Ammon's horn (tissue), 1 donor: ENCODE measurements at places on chromosomes 12 and 14.

- no peak for DNase-seq
Observed at GRCh38 chr14:78142998-78143397, 27.2 kb upstream of the NRXN3 start.

DNA sequence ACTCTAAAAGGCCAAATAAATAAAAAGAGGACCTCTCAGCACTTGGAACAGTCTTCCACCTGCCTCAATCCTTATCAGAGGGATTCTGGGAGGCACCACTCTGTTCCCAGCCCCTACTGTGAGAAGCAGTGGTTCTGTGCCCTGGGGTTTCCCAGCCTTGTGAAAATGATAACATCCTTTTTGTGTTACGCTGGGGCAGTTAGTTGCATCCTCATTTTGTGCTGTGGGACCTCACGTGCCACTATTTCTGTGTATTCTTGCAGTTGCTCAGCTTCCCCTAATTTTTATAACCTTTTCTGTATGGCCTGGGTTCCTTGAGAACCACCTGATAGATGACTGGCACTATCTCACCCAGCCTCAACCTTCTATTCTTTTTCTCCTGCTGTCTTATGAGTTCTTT, 10.8 kb upstream of the CMA1 start:
- no peak for DNase-seq

DNA sequence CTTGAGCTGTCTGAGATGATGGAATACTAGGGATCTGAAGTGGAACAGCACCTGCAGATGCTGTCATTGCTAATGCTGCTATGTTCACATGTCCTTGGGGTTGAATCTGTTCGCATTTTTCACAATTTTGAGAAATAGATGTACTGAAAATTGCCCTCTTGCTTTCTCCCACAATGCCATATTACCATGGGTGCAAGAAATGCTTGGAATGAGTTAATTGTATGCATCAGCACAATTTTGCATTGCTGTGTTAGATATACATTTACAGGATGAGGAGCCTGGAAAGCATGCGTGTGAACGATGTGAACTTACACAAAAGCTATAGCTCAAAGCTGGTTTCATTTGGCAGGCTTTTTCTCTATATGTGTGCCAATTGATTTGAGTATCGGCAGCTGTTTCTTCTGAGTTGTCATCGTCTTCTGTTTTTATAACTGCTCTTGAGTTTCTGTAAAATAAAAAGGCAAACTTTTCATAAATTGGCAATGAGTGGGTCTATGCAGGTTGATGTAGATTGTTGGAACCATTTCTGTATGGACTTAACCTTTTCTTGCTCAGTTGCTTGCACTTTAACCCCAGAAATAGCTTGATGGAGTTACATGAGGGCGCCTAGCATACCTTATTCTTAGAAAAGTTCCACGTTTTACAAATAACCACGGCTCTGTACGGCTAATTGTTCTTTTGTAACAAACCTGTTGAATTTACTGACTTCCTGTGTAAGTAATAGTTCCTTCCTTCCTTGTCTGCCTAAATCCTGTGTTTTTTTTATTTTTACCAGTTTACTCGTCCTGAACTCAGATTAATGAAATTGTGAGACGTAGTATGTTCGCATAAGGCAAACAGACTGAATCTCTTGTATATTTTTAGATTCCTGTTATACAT, 105.9 kb downstream of the FGD4 start:
- no peak for DNase-seq

DNA sequence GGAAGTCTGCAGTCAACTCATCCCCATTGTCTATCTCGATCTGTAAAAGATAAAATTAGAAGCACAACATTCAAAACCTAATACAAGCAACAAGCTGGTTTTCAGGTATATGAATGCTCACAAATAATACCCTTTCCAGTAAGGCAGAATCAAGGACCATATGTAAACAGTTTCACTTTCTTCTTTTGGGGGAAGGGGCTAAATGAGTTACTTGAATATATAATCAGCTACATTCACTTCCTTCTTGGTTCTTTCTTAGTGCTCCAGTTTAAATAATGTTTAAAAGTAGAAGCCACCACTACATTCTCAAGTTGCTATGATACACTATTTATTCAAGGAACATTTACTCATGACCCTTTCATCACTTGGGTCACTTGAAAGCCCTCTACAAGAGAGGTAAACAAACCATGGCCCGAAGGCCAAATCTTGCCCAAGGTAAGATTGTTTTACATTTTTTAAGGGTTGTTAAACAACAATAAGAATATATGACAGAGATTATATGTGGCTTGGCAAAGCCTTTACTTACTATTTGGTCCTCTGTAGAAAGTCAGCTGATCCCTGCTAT, 10.3 kb downstream of the TWF1 start:
- no peak for DNase-seq
